ENCODE measurements at places on chromosomes 1 and 21. TPM values are rescaled to one million over a fixed set of nuclear protein-coding genes. Genes with fewer than 3 reads are reported as not detected.

The RIPPLY3 gene
- total RNA-seq: under 0.01 TPM

The SAMD13 gene
- under 0.01 TPM for total RNA-seq

The GBP1 gene
- 88.3 TPM for total RNA-seq

The ZNF362 gene
- total RNA-seq: 12.2 TPM

The FHAD1 gene
- total RNA-seq: under 0.01 TPM

The STYXL2 gene
- not detected for total RNA-seq

The KRTAP19-1 gene
- not detected for total RNA-seq

The TACSTD2 gene
- total RNA-seq: 17.7 TPM

The FYB2 gene
- total RNA-seq: not detected

The HMGB4 gene
- not detected for total RNA-seq

The GPR37L1 gene
- under 0.01 TPM for total RNA-seq

The BEND5 gene
- not detected for total RNA-seq

The GSTM5 gene
- total RNA-seq: 5.8 TPM

The TNN gene
- total RNA-seq: not detected

The ATP6V1G3 gene
- total RNA-seq: 0.43 TPM
